ENCODE measurements at places on chromosomes 3 and 15.

GRCh38 chr15:31161951-31162350 lies 60.4 kb upstream of the TRPM1 start:
- no peak for DNase-seq

DNA sequence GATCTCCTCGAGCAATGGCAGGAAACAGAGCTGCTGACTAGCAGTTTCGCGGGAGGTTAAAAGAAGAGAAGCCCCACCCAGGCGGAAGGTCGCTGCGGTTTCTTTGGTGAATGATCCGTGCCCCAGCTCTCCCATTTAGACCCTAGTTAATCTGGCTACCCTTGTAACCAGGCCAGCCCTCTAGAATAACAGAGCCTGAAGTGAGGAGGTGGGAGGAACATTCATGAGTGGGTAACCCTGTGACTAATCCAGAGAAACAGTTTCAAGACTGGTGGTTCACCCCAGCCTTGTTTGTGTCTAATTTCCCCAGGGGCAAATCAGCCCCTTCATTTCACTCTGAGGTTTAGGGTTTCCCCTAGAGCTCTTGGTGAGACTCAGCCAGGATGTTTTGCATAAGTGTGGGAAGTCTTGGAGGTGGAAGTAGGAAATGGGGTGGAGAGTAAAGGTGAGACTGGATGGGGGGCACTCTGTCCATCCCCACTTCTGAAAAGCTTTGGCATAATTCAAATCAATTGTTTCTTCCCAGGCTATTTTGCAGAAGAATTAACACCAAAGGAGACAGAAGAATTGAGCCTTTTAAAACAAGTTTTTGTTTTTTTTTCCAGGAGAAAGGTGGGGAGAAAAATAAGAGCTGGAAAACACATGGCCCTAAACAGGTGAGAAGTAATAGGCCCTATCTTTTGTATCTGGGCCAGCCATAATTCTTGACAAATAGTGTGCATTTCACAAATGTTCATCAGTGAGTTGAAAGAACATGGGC lies 303.1 kb downstream of the RPLP1 start:
- no peak for DNase-seq

GRCh38 chr3:141505166-141505565 lies 18.3 kb downstream of the RASA2 start:
- no peak for DNase-seq

DNA sequence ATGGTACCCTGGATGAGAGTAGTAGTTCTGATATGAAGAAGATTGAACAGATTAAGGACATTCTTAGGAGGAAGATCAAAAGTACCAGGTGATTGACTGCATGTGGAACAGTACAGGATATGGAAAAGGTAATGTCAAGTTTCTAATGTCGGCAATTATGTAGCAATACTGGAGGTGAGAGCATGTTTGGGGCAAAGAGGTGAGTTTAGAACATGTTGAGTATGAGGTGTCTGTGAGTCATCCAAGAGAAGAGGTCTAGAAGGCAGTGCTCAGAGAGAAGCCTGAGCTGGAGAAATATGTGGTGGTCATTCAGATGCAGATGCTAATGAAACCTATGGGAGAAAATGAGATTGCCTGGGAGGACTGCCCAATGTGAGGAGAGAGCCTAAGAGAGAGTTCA lies 305.6 kb downstream of the ZBTB20 start:
- DNase-seq: no peak

DNA sequence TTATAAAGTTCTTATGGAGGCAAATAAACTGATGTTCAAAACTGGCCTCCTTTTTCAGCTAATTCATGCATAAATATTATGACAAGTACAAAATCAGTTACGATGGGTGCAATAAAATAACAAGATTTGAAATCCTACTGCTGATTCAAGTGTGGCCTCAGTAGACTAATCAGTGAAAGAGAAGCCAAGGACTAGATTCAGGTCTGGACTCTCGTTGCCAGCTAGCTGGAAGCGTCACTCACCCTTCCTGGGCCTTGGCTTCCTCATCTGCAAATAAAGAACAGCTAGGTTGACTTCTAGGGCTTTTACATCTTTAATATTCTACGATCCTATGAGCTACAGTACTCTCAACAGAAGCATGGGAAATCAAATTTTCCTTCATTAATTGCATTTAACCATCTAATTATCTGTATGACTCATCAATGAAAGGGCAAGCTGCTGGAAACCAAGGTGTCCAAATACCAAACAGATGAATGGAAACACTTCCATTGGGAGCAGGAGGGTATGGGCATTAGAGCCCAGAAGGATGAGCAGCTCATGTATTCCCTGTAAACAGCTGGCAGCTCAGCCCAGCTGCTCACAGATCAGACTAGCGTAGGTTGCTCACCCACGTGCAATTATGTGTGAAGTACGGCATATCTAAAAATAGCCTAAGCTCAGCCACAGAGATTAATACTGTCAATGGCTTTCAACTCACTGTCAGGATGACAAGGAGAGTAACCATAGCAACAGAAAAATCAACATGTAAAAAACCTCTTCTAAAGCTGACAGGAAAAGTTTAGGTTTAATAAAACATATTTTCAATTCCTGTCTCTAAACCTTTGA lies 294.8 kb downstream of the PLCL2 start:
- DNase-seq: no peak

DNA sequence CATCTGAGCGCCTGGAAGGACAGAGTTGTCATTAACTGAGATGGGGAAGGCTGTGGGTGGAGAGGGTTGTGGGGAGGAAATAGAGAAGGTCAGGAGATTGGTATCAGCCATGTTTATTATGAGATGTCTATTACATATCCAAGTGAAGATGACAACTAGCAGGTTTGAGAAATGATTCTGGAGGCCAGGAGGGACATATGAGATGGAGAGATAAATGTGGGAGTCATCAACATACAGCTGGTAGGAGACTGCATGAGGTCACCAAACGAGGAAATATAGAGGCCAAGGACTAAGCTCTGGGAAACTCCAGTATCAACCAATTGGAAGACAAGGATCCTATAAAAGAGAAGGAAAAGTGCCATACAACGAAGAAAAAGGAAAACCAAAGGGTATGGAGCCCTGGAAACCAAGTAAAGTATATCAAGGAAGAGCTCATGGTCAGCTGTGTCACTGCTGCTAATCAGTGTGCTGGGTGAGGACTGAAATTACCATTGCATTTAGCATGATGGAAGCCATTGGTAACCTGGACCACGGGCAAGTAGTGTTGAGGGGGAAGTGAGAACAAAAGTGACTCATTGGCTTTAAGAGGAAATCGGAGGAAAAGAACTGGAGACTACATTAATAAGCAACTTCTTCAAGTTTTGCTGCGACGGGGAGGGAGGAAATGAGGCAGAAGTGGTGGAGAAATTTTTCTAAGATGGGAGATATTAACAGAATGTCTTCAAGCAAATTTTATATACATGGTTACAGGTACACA lies 14.0 kb upstream of the UACA start:
- DNase-seq: no peak

DNA sequence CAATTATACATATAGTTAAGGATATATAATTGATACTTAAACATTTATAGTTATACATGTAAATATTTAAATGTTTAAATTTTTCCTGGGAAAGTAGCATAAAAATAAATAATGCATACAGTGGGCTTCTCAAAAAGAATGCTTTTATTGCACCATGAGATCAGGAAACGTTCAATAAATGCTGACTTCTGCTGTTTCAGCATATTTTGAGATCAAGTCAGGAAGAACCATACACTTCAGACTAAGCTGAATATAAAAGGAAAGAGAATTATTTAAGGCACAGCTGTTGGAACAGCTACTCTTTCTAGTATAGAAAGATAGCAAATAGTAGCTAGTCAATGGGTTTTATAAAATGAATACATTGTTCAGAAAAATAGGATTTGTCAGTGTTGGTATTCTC lies 1462.3 kb upstream of the CADM2 start:
- DNase-seq: no peak

GRCh38 chr3:125280668-125281361 lies 68.3 kb upstream of the SLC12A8 start:
- no peak for DNase-seq

DNA sequence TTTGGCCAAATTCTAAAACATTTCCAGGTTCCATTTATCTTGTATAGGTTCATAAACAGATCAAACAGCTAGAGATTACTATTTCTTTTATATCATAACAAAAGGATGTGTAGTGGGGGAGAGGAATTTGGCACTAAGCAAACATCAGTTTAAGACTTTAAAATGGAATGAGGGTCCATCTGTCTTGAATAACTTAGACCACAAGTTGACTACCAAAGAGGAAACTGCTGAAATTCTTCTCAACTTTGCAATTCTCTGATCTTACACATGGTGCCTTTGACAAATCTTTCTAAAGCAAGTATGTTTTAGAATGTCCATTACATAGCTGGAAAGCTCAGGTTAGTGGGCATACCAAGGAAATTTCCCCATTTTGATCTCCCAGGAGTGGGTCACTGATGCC lies 140.5 kb upstream of the ADAMTS9 start:
- no peak for DNase-seq
